Caco-2 (cell line): ENCODE measurements at places on chromosomes 16 and 17. TPM values are rescaled to one million over a fixed set of nuclear protein-coding genes. Genes with fewer than 3 reads are reported as not detected.

The HBM gene
- not detected in 2 replicates for total RNA-seq

The RAB40C gene
- 18.7 and 19.1 TPM in 2 replicates for total RNA-seq

The CYGB gene
- total RNA-seq: 0.32 and 1.0 TPM in 2 replicates

DNA sequence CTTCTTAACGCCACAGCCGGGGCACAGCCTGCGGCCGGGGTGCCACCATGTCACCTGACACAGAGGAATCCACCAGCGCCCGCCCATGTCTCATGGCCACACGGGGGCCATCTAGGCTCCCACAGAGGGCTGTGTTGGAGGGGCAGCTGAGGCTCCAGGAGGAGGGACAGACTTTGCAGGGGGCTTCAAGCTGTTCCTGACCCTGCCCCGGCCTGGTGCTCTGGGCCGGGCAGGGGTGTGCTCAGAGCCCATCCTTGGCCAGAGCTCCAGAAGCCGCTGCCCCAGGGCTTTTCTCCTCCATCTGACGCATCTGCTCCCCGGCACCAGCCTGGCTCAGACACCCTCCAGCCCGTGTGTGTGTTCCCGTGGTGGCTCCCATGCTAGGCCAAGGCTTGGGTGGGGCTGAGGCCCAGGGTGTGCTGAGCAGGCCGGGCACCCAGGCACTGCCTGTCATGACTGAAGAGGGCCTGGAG lies 7.8 kb upstream of the SLC38A10 start:
- no peak for DNase-seq

- DNase-seq: no peak
Measured at GRCh38 chr17:50800196-50800700, 32.9 kb upstream of the ANKRD40CL start.

- no peak for DNase-seq
Measured at GRCh38 chr16:84406006-84406963, 37.9 kb downstream of the ATP2C2 start.

The SULT1A4 gene
- total RNA-seq: 1.3 and 5.6 TPM in 2 replicates

The NLRC5 gene
- total RNA-seq: 1.6 and 1.9 TPM in 2 replicates

DNA sequence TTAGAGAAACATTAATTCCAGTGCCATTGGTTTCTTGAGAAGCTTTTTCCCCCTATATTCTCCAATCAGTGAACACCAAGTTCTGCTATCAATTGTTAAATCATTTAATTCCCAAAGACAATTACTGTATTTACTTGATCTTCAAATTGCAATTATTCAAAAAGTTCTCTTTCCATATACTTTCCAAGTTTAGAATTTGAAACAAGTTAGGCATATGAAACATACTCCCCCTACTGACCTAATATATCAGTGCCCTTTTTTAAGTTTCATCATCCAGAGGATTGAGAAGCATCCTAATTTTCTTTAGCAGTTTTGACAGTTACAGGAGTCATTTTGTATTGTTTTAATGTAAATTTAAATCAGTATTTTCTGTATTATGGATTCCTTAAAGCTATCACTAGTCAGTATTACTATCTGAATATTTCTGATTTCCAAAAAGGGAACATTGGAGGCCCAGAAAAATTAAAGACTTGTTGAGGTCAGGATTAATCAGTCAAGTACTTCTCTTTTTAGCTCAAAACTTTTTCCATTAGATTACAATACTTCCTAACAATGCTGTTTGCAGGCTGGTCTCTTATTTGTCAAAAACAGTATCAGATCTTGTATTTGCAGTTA lies 16.3 kb downstream of the MEIOC start:
- DNase-seq: no peak

GRCh38 chr17:27895940-27896535 lies 2.9 kb upstream of the LYRM9 start:
- no peak for DNase-seq

DNA sequence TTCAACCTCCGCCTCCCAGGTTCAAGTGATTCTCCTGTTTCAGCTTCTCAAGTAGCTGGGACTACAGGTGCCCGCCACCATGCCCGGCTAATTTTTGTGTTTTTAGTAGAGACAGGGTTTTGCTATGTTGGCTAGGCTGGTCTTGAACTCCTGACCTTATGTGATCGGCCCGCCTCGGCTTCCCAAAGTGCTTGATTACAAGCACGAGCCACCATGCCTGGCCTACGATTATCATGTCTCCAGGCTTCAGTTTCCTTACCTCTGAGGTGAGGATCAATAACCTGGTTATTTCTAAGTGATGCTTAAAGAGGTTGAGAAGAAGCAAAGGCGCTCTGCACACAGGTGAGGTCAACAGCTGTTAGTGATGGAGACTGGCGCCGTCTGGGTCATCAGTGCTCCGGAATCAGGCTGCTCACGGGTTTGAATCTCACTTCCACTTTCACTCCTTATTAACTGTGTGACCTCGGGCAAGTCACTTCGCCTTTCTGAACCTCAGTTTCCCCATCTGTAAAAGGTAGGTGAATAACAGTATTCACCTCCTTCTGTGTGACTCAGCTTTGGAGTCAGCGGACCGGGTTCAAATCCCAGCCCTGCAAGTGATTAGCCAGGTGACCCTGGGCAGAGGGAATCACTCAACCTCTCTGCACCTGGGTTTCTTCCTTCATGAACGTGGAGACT lies 745 bp upstream of the ABCC1 start:
- no peak for DNase-seq

DNA sequence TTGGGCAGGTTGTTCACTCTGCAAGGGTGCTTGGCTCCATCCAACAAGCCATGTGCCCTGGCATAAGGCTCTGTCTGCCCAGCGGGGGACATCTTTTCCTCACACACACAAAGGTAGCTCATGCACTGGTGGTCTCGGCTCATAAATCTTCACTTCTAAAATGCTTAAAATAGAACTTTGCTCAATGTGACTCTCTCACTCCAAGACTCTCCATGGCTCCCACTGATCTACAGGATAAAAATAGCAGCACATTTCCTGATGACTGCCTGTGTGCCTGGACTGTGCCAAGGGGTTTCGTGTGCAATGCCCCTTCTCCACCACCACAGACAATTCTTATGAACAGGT lies 15.1 kb upstream of the CIBAR2 start:
- no peak for DNase-seq

The CUEDC1 gene
- 27.5 TPM in 2 replicates for total RNA-seq

- no peak for DNase-seq
Measured at GRCh38 chr17:68698746-68699145, 97.6 kb upstream of the FAM20A start.

DNA sequence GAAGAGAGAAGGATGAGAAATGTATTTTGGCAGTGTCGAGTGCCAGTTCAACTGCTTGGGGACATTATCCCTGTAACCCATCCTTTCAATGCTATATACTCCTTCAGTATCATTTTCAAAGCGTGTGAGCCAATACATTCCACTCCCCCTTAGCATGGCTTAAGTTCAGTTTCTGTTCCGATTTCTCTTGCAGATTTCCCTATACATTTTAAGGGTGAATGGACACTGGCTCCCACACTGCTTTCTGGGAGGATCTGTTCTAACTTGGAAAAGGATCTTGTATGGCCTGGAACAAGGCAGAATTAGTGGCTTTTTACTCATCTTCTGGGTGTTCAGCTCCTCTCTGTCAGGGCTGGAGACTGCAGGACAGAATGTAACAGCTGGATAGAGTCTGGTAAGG lies 333.8 kb downstream of the HAPSTR1 start:
- DNase-seq: no peak

DNA sequence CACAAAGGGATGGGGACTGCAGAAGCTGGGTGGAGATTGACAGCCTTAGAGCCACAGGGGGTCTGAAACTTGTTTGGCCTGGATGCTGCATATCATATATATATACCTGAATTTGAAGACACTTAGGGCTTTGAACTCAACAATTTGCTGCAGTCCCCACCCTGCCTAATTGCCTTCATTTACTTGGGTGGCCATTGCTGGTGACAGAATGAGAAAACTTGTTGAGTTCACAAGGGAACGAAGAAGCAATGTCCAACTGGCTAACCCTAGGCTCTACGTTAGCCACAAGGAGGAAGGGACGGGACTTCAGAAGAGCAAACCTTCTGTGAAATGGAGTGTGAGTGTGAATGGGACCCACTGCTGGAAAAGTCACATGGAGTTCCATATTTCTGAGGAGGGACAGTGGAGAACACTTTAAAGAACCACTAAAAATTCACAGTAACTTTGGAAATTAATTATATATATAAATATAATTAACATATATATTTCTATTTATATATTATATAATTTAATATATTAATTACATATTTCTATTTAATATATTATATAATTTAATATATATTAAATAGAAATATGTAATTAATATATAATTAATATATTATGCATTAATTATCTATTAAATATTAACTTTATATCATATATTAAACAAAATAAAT lies 215.3 kb upstream of the SOX9 start:
- no peak for DNase-seq

DNA sequence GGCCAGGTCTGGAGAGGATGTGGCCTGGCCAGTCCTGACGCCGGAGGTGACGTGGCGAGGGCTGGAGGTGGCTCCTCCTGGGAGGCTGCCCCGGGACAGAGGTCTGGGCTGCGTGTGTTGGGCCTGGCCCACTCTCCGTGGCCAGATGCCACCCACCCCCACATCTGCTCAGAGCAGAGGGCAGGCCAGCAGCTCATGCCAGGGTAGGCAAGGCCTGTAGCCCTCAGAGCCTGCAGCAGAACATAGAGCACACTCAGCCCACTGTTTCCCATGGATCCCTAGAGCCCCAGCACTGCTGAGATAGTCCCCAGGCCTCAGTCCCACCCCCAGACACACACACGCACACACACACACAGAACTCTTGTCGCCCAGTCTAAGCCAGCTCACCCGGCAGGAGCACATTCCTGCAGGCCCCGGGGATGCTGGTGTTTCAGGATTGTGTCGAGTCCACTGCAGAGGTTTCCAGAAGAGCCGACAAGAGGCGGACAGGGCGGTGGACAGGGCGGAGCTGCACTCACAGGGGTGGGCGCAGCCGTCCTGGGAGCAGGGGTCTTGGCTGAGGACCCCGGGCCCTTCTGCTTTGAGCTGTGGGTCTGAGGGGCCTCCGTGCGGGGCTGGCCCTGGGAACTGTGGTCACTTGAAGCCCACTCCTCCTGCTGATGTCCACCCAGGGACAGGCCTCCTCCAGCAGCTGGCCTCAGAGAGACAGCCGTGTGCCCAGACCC lies 33.4 kb downstream of the SOX8 start:
- no peak for DNase-seq

GRCh38 chr16:50457423-50457822 lies 88.6 kb upstream of the BRD7 start:
- DNase-seq: no peak

DNA sequence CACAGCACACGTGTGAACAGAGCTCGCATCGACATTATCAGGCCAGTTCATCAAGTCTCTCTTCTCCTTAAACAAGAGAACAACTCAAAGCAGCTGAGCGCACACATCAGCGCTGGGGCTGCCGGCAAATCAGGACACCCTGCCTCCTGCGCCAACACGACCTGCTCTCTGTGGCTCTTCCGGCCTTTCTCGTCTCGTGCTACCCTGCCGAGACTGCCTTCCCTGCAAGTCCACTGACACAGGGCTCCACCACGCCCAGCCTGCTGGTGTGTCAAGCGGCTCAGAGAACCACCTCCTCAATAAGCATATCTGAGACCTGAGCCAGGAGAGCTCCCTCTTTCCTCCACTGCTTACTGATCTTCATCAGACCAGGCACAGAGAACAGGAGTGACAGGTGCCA lies 96.9 kb downstream of the ZNF778 start:
- no peak for DNase-seq

The HSD11B2 gene
- total RNA-seq: 11.3 and 12.3 TPM in 2 replicates

DNA sequence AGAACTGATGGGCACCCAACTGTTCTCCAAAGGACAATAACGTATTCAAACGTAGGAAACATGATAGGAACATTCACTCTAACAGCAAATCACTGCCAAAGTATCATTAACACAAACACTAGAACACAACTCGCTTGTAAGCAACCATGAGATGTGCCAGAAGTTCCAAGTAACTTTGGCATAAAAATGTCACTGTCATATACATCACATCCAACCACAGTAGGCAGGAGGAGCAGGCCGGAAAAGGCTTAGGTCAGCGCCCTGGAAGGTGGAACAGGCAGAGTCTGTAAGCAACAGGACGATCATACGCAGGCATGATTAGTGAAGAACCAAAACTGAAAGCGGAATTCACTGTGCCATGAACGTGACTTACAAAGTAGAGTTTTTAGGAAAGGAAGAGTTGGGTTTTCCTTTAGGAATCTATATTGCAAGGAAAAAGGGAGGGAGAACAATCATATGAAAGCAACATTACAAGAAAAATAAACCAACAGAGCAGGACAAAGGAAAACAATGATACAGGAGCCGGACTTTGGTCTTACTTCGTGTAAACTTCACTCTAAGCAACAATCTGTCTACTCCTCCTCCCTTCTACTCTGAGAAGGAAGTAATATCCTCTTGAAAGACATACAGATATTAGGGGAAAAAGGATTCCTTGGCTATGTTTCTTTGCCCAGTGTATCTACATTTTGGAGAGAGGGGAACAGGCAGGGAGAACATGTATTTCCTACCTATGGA lies 52.3 kb downstream of the YWHAE start:
- DNase-seq: no peak

GRCh38 chr17:73091770-73092522 lies 542 bp downstream of the SLC39A11 start:
- DNase-seq: peak; percentile 45

The GRAP gene
- total RNA-seq: 0.50 TPM in 1 of 2 replicates, not detected in the other

The NPEPPS gene
- total RNA-seq: 139 and 155 TPM in 2 replicates

DNA sequence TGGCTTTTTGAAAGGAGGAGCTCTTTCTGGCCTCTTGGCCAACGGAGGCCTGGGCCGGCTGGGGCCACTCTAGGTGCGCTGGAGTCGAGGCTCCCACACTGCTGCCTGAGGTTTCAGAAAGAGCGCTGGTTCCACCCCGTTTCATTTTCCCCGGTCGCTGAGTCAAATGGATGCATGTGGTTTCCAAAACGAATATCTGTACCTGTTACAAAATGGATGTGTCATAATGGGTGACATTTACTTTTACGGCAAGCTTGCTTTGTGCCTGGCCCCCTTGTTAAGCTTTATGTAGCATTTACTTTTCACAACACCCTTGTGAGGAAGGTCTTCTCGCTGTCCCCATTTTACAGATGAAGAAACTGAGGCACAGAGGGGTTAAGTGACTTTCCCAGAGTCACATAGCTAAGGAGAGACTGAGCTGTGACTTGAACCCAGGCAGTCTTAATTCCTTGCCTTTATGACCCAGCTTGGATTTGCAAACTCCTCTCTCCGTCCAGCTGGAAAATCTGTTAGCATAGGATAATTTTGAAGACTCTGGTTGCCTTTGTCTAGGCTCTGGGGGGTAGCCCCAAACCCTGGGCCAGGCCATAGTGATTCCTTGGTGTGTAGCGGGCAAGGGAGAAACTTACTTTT lies 10.6 kb downstream of the KSR1 start:
- DNase-seq: no peak

DNA sequence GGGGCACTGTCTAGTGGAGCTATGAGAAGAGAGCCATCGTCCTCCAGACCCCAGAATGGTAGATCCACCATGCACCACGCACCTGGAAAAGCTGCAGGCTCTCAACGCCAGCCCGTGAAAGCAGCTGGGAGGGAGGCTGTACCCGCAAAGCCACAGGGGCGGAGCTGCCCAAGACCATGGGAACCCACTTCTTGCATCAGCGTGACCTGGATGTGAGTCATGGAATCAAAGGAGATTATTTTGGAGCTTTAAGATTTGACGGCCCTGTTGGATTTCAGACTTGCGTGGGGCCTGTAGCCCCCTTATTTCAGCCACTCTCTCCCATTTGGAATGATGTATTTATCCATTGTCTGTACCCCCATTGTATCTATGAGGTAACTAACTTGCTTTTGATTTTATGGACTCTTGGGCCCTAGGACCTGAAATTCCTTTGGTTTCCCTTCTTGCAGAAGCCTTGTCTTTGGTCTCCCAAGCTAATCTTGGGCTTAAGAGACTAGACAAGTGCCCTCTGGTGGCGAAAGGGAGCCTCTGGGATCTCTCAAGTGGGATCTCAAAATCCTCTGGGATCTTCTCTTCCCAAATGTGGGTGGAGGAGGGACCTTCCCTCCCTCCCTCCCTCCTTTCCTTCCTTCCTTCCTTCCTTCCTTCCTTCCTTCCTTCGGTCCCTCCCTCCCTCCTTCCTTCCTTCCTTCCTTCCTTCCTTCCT lies 58.2 kb upstream of the HAPSTR1 start:
- peak; percentile 43 for DNase-seq
